Body of pancreas (tissue), 4 donors: ENCODE measurements at places on chromosomes 13 and 19. TPM values are rescaled to one million over a fixed set of nuclear protein-coding genes. Genes with fewer than 3 reads are reported as not detected.

DNA sequence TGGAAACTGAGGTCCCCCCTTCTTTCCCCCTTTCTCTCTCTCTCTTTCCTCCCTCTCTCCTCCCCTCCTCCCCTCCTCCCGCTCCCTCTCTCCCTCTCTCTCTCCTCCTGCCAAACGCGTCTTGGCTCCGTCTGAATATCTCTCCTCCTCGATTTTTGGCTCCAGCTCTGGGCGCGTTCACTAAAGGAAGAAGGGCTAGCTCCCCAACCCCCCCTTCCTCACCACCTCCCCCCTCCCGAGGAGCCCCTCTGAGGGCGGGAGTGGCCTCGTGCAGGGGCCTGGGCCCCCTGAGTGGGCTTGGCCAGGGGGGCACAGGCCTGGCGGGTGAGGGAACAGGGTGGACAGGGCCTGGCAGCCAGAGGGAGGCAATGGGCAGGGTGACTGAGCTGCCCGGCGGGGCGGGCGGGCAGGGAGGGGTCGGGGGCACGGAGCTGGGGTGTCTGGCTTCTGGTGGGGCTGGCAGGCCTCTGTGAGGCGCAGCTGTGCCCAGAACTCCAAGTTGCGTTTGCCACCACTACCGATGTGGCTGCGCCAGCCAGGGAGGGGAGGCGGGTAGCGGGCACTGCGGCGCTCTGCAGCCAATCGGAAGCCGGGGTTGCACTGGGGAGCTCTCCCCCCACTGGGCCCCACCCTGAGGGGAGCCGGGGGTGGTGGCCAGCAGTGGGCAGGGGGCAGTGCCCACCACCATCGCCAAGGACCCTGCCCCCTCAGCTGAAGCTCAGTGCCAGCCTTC lies 7.1 kb downstream of the NFIX start:
- H3K27ac ChIP-seq = peak overlapping the region; percentile 69
- no peaks in the 10 kb centered on the region for H3K36me3 ChIP-seq

Gene C19orf18
- not detected for total RNA-seq

- H3K27me3 ChIP-seq = no peaks in the 10 kb centered on the region
- no peak for DNase-seq
- no peaks in the 10 kb centered on the region for H3K4me1 ChIP-seq
- H3K36me3 ChIP-seq = no peaks in the 10 kb centered on the region
These were observed 165.5 kb downstream of the FGF14 start for GRCh38 chr13:102236341-102236740.

DNA sequence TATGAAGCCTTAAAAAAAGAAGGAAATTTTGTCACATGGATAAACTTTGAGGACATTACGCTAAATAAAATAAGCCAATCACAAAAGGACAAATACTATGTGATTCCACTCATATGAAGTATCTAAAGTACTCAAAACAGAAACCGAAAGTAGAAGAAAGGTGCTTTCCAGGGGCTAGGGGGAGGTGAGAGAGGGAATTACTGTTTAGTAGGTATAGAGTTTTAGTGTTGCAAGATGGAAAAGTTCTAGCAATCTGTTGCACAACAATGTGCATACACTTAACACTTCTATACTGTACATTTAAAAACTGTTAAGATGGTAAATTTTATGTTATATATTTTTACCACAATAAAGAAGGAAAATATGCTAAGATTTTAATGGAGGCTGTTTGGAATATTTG lies 83.0 kb downstream of the POLR1D start:
- no peak for DNase-seq
- H3K4me1 ChIP-seq = no peaks in the 10 kb centered on the region
- H3K36me3 ChIP-seq = no peaks in the 10 kb centered on the region
- no peaks in the 10 kb centered on the region for H3K27me3 ChIP-seq
- no peak overlapping the region for H3K4me3 ChIP-seq
- H3K27ac ChIP-seq = no peak overlapping the region

- H3K4me1 ChIP-seq = peaks cover 30% of the 10 kb centered on the region
- H3K36me3 ChIP-seq = no peaks in the 10 kb centered on the region
These were observed 82.5 kb downstream of the DHRS12 start for GRCh38 chr13:51721496-51721895.

Gene UBL3
- 20.4 TPM for total RNA-seq

DNA sequence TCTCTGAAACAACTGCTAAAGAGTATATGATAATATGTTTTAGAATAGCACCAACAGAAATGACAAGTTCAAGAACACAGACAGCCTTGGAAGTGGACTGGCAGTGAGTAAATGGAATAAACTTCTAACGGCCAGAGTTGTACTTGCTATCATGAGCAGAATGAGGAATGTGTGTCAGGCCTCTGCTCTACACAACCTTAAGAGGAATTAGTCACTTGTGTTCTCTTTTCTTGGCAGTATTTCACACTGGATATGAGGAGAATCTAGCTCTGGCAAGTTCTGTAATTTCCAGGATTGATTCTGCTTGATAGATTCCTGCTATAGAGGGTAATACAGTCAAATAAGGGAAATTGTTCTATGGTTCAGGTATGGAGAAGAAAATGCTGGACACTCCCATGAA lies 757.3 kb downstream of the EFNB2 start:
- no peaks in the 10 kb centered on the region for H3K36me3 ChIP-seq
- H3K4me1 ChIP-seq = peaks cover 14% of the 10 kb centered on the region
- DNase-seq = no peak
- H3K27ac ChIP-seq = no peak overlapping the region
- H3K4me3 ChIP-seq = no peak overlapping the region

- DNase-seq = no peak
- H3K36me3 ChIP-seq = no peaks in the 10 kb centered on the region
- no peak overlapping the region for H3K27ac ChIP-seq
- H3K4me1 ChIP-seq = no peaks in the 10 kb centered on the region
- no peaks in the 10 kb centered on the region for H3K27me3 ChIP-seq
- no peak overlapping the region for H3K4me3 ChIP-seq
These were observed 17.6 kb downstream of the ZNF233 start for GRCh38 chr19:44277331-44277730.

Gene ARL11
- not detected for total RNA-seq

DNA sequence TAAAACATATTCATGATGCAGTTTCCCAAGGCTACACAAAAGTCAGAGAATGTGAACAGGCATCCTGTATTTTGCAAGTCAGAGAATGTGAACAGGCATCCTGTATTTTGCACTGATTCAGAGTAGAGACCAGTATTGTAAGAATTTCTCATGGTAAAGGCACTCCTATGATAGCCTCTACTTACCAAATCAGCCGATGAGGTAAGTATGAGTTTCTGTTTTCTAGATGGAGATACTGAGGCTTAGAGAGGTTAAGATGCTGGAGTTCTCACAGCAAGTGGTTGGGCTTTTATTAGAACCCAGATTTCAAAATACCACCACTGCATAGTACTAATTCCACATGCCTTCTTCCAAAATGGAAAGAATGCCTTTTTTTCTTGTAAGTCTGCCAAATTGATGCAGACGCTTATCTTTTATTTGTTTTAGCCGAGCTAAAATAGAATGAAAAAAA lies 12.3 kb downstream of the TPT1 start:
- H3K4me1 ChIP-seq = peaks cover 21% of the 10 kb centered on the region
- no peak for DNase-seq
- H3K36me3 ChIP-seq = no peaks in the 10 kb centered on the region
- no peak overlapping the region for H3K4me3 ChIP-seq

- no peaks in the 10 kb centered on the region for H3K27me3 ChIP-seq
- no peaks in the 10 kb centered on the region for H3K4me1 ChIP-seq
- H3K36me3 ChIP-seq = no peaks in the 10 kb centered on the region
- no peak for DNase-seq
These were observed 48.7 kb upstream of the ITM2B start for GRCh38 chr13:48184260-48184659.

Gene KLK2
- total RNA-seq = not detected

Gene RDH8
- not detected for total RNA-seq

- peak overlapping the region; percentile 96 for H3K27ac ChIP-seq
- H3K4me1 ChIP-seq = peaks cover 25% of the 10 kb centered on the region
- no peaks in the 10 kb centered on the region for H3K27me3 ChIP-seq
- H3K36me3 ChIP-seq = no peaks in the 10 kb centered on the region
- peak overlapping the region; percentile 97 for H3K4me3 ChIP-seq
These were observed 1.2 kb downstream of the VASP start for GRCh38 chr19:45508417-45508860.

GRCh38 chr19:1014161-1015060 lies 6.5 kb downstream of the TMEM259 start:
- no peak overlapping the region for H3K27ac ChIP-seq
- H3K4me1 ChIP-seq = peaks cover 45% of the 10 kb centered on the region
- peaks cover 22% of the 10 kb centered on the region for H3K36me3 ChIP-seq
- no peak for DNase-seq
- H3K4me3 ChIP-seq = no peak overlapping the region
- no peaks in the 10 kb centered on the region for H3K27me3 ChIP-seq

- no peak for DNase-seq
- peaks cover 5% of the 10 kb centered on the region for H3K4me1 ChIP-seq
- no peaks in the 10 kb centered on the region for H3K36me3 ChIP-seq
- no peak overlapping the region for H3K27ac ChIP-seq
- H3K27me3 ChIP-seq = no peaks in the 10 kb centered on the region
These were observed 90.4 kb downstream of the STOML3 start for GRCh38 chr13:38900188-38900587.

DNA sequence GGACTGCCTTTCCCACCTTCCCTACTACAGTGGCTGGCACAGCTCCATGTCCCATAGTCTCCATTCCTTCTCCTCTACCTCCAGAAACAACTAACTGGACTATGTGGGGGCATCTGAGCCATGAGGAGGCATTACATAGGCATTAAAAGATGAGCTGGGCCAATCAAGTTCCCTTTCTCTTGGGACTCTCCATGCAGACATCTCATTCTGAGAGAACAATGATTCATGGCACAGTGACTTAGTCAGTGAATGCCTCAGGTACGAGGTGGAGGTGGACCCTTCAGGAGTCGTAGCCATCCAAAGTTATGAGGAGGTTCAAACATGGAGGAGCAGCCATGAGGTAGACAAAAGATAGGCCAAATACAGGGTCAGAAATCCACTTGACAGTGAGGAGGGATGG lies 70.0 kb downstream of the GPC6 start:
- no peak overlapping the region for H3K4me3 ChIP-seq
- no peaks in the 10 kb centered on the region for H3K27me3 ChIP-seq
- no peak overlapping the region for H3K27ac ChIP-seq
- no peak for DNase-seq

Gene SHC2
- total RNA-seq = 119 TPM

GRCh38 chr19:45522010-45522941 lies 15.0 kb downstream of the VASP start:
- no peak overlapping the region for H3K4me3 ChIP-seq
- H3K27me3 ChIP-seq = no peaks in the 10 kb centered on the region
- peaks cover 25% of the 10 kb centered on the region for H3K4me1 ChIP-seq
- no peak overlapping the region for H3K27ac ChIP-seq

DNA sequence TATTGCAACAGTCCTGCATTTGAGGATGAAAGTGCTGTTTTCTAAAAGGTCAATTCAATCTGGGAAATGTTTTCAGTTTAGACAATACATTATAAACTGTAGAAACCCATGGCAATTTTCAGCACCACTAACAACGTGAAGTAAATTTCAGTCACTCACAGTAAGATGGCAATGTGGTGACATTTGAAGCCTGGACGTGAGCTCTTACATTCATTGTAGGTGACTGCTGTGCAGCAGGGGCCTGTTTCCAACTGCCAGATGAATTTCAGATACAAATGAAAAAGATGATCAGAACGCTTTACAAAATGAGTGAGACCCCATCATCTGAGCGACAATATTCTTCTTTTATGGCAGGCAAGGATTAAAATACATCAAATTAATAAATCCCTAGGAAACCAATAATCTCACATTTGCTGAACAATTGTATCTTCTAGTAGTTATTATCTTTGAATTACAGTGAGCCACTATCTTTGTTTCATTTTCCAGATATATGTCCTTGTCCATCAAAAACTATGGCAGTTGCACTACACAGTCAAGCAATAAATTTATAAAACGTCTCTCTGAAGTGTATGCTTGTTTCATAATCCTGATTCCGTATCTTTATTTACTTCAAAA lies 1816.8 kb downstream of the OLFM4 start:
- no peaks in the 10 kb centered on the region for H3K27me3 ChIP-seq
- DNase-seq = no peak
- no peaks in the 10 kb centered on the region for H3K36me3 ChIP-seq
- H3K4me1 ChIP-seq = no peaks in the 10 kb centered on the region

DNA sequence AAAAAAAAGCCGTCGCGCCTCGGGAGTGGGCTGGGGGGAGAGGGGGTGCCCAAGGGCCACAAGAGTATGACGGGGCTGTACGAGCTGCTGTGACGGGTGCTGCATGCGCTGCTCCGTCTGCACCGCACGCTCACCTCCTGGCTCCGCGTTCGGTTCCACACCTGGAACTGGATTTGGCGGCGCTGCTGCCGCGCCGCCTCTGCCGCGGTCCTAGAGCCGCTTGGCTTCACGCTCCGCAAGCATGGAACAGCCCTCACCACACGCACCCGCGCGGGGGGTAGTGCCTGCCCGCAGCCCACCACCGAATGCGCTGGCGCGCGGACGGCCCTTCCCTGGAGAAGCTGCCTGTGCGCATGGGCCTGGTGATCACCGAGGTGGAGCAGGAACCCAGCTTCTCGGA lies 18.8 kb downstream of the C1QTNF9 start:
- no peak overlapping the region for H3K4me3 ChIP-seq
- no peaks in the 10 kb centered on the region for H3K36me3 ChIP-seq
- H3K4me1 ChIP-seq = no peaks in the 10 kb centered on the region

Gene ZNF66
- total RNA-seq = 7.8 TPM

GRCh38 chr13:77095288-77095687 lies 68.3 kb upstream of the FBXL3 start:
- peaks cover 6% of the 10 kb centered on the region for H3K36me3 ChIP-seq
- no peak for DNase-seq
- no peaks in the 10 kb centered on the region for H3K27me3 ChIP-seq

GRCh38 chr13:45512098-45512496 lies 47.4 kb downstream of the COG3 start:
- DNase-seq = no peak
- no peak overlapping the region for H3K27ac ChIP-seq
- H3K4me3 ChIP-seq = no peak overlapping the region
- peaks cover 26% of the 10 kb centered on the region for H3K36me3 ChIP-seq
- no peaks in the 10 kb centered on the region for H3K4me1 ChIP-seq

Gene C19orf85
- not detected for total RNA-seq

DNA sequence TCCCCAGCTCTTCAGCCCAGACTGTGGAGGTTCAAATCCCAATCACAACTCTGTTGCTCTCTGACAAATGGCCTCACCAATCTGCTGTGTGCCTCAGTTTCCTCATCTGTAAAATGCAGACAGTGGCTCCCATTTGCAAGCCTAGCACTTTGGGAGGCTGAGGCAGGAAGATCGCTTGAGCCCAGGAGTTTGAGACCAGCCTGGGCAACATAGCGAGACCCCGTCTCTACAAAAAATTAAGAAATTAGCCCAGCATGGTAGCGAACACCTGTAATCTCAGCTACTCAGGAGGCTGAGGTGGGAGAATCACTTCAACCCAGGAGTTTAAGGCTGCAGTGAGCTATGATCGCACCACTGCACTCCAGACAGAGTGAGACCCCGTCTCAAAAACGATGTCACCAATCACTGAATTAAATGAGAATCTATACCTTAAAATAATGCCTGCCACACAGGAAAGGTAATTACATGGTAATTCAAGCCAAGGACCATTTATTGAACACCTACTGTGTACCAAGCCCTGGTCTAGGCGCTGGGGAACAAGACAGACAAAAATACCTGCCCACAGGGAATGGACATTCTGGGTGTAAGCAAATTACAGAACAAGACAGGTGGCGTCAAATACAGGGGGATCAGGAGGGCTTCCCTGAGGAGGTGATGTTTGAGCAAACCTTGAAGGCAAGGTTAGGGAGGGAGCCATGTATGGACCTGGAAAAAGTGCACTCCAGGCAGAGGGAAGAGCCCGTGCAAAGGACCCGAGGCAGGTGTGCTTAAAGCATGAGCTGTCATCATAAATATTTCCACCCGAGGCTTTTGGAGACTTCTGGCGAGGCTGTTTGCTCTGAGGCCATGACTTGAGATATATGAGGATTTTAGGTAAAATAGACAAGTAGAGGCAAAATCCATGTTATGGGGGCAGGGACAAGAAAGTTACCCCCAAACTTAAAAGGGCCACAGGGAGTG lies 7.7 kb downstream of the NR2F6 start:
- no peaks in the 10 kb centered on the region for H3K27me3 ChIP-seq
- H3K27ac ChIP-seq = no peak overlapping the region
- H3K4me3 ChIP-seq = no peak overlapping the region
- peaks cover 73% of the 10 kb centered on the region for H3K4me1 ChIP-seq
- H3K36me3 ChIP-seq = no peaks in the 10 kb centered on the region
